CD4-positive, alpha-beta T cell treated with Interleukin-6 for 4 hours (primary cell): ENCODE measurements at places on chromosomes 2 and 18.
A peak's percentile ranks its signal among the peaks of the same experiment; 100 is the strongest.

GRCh38 chr2:1501991-1502390 is 88.7 kb downstream of the TPO start:
- no peak for DNase-seq

DNA sequence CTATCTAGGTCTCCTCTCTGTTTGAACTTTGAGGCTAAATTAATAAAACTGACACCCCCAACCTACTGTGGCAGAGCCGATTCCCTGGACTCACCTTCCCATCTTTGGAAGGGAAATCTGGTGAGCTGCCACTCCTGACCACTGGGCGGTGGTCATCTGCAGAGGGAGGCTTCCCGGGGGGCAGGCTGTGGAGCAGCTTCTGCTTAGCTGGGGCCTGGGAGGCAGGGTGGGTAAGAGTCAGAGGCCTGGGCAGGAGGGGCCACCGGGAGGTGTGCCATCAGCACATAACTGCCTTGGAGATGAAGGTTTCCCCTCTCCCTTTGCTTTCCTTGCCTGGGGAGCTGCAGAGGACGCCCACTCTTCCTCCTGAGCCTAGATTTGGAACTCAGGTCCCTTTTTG is 2.3 kb upstream of the NPPC start:
- no peak for DNase-seq

DNA sequence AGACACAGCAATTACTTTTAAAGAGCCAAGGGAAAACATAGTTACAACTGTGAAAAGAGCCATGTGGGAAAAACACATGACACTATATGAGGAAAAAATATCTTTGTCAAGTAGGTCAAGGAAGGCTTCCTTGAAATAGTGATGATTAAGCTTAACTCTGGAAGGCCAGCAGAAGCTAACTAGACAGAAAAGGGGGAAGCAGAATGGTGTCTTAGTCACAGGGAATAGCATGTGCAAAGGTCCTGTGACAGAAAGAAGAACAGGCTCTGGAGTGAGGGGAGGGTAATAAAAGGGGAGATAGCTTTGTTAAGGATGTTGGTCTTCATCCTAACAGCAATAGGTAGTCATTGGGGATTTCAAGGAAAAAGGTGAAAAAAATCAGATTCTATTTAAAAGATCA is 64.0 kb downstream of the ARHGAP25 start:
- no peak for DNase-seq

GRCh38 chr2:47360927-47361326 is 42.0 kb upstream of the MSH2 start:
- no peak for DNase-seq

DNA sequence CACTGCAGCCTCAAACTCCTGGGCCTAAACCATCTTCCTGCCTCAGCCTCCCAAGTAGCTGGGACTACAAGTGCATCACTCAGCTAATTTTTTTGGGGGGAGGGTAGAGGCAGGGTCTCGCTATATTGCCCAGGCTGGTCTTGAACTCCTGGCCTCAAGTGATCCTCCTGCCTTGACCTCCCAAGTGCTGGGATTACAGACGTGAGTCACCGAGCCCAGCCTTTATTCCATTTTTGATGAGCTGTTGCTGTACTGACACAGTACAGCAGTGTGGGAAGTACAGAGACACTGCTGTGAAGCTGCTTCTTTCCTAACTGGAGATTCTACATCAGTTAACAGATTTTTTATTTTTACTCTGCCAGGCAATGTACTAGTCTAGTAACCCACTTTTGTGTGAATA is 18.8 kb downstream of the PTRHD1 start:
- no peak for DNase-seq

DNA sequence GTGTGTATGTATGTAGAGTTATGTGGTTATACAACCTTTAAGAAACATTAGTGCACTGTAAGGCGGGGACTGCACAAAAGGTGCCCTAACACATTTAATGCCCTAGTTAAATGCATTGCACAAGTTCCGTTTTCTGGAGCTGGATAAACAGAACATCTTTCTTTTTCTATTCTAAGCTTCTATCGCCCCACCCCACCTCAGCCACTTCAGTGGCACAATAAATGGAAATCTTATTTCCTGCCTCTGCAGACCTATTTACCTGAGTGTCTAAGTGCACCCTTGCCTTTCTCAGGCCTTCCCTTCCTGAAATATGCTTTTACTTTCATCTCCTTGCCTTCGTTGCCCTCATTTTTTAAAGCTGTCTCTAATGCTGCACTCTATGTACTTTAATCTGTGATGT is 123.5 kb downstream of the TANC1 start:
- DNase-seq = peak; percentile 39

DNA sequence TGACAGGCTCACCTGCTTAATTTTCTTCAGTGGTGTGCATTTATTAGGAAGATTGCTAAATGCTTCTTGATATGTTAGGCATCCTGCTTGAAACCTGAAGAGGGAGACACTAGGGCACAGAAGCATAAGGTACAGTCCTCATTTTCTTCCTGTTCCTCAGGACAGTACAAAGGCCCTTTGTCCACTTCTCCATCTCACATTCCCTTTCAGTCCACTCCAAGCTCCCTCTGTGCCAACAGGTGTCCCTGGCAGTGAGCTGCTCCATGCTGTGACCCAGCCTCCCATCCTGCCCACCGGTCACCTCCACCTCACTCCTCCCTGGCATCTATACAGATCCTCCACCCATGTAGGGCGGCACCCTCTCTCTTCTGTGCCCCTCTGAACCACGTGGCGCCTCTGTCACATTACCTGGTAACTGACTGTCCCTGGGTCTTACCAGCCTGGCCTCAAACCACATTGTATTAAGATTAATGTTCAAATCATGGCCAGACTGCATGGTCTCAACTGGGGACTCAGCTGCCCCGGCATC is 162.8 kb downstream of the VAPA start:
- DNase-seq = no peak

GRCh38 chr18:58315041-58315440 is 271.0 kb downstream of the NEDD4L start:
- no peak for DNase-seq

GRCh38 chr2:118016911-118017310 is 3.0 kb upstream of the CCDC93 start:
- peak; percentile 20 for DNase-seq

DNA sequence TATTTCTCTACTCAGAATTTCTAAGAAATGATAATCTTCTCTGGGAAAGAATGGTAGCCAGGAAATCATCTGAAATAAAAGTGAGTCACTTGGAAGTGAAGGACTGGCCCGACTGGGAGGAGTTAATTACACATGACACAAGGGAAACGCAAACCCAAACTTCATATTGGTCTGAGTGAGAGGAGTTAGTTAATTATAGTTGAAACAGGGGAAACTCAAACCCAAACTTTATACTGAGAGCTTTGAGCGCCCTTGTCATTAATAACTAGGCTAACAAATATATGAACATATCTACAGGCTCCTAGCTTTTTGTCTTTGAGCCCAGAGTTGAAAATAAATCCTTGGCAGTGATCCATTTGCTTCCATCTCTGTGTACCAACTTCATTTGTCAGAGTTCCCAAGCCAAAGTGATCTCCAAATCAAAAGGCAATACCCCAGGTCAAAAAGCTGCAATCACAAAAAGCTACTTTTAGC is 187.8 kb upstream of the COL3A1 start:
- DNase-seq = no peak

GRCh38 chr2:34317797-34318196 is 718.7 kb upstream of the FAM98A start:
- DNase-seq = no peak

GRCh38 chr2:180540761-180541160 is 439.6 kb upstream of the UBE2E3 start:
- no peak for DNase-seq

DNA sequence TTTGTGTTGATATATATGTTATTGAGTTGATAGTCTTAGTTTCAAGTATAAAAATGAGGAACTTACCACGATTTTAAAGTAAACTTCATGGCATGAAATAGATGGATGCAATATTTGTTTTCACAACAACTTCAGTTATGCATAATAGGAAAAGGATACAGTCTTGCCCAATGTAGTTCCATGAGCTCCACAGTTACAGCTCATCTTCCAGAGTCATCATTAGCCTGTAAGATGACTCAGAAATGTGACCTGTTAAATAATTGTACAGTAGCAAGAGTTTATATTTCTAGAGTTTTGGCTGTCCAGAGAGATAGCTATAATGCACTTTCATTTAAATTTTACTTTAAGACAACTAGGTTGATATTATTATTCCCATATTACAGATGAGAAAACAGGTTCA is 80.9 kb upstream of the ARHGAP28 start:
- no peak for DNase-seq
